ELF-1 (cell line): ENCODE measurements at places on chromosomes 5 and 9.

- no peak for DNase-seq
These were observed 37.7 kb upstream of the BARX1 start for GRCh38 chr9:93992830-93993229.

DNA sequence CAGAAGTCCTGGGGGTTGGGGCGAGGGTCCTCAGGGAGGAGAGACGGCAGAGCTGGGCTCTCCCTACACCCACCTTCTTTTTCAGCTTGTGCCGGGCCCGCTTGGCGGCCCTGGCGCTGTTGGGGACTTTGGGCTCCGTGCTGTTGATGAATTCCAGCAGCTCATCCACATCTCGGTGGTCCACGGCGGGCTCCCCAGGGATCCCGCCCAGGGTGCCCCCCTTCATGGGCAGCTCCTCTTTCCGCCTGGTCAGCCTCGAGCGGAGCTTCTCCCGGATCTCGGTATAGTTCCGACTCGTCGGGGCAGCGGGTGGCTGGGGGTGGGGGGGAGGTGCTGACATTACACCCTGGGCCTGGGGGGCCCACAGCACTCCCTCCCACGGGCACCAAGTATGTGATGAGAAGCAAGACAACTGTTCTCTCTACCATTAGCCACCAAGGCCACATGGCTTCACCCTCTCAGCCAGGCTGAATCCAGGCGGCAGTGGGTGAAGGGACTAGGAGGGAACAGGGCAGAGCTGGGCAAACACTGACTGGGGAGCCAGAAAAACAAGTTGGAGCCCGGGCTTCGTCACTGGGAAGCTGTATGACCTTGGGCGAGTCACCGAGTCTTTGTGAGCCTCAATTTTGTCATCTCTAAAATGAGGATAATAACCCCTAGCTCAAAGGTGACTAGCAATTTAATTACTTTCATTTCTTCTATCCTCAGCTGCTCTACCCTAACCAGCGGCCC is 14.6 kb upstream of the DDX41 start:
- no peak for DNase-seq

- no peak for DNase-seq
These were observed 66.4 kb upstream of the PIK3R1 start for GRCh38 chr5:68149189-68149588.

GRCh38 chr5:114065912-114066311 is 296.0 kb upstream of the KCNN2 start:
- no peak for DNase-seq

- no peak for DNase-seq
These were observed 240.6 kb upstream of the ADAMTSL1 start for GRCh38 chr9:18233311-18233710.

DNA sequence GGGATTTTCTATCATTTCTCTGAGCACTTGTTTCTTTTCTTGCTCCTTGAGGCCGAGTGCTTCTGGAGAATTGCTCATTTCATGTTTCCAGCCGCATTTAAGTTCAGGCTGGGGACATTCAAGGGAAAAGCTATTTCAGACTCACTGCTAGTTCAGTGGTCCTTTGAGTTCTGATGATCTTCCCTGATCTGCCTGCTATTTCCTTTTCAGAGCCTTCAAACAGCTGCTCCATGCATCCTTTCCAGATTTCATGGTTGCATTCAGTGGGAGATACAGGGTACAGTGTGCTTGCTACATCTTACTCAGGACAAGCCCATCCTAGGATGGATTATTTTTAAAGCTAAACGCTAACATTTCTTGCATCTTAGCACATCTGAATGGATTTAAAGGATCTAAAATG is 14.7 kb downstream of the NDUFS4 start:
- DNase-seq = no peak

DNA sequence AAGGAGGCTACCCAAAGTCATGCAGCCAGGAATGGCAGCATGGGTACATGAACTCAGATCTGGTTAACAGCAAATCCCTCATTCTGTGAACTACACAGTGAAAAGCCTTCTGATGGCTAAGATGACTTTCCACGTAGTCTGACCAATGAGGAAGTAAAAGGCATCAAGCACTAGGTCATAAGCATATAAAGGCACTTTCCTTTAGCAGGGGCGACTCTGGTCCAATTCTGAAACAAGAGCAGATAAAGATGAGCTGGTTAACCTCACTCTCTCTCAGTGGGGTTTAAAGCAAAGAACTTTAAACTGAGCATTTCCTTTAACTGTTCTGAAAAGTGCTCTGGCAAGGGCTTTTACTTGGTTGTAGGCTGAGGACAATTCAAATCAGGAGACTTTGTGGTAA is 21.1 kb downstream of the PSMB7 start:
- no peak for DNase-seq

DNA sequence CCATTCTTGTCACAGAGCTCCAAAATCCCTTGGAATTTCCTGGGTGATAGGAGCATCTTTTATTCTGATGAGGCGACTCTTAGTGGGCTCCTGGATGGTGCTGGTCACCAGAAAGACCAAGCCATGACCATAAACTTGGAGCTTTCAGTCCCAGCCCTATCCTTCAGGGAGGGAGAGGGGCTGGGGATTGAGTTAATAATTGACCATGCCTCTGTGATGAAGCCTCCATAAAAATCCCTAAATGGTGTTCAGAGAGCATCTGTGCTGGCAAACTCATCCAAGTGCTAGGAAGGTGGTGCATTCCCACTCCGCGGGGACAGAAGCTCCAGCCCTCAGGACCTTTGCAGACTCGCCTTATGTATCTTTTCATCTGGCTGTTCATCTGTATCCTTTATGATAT is 28.7 kb downstream of the MCCC2 start:
- DNase-seq = no peak

- no peak for DNase-seq
These were observed 22.1 kb downstream of the SARDH start for GRCh38 chr9:133715866-133716563.

GRCh38 chr5:74810915-74811314 is 43.9 kb downstream of the NSA2 start:
- no peak for DNase-seq

DNA sequence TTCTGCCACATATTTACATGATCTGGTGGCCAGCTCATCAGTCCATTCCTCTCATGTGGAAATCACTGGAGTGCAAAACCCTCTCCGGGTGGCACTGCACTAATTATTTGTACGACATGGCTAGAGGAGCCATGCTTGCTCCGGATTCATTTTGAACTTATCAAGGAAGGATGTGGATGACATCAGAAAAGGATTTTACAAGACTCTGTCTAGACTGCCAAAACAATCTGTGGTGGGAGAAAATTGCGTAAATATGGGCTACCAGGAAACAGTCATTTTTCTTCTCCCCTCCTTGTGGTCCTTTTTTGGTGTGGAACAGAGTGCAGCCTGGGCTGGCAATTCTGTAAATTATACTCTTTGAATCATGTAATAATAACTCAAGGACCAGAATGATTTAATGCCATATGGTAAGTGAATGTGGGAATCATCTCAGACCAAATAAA is 123.4 kb upstream of the IFNE start:
- no peak for DNase-seq

DNA sequence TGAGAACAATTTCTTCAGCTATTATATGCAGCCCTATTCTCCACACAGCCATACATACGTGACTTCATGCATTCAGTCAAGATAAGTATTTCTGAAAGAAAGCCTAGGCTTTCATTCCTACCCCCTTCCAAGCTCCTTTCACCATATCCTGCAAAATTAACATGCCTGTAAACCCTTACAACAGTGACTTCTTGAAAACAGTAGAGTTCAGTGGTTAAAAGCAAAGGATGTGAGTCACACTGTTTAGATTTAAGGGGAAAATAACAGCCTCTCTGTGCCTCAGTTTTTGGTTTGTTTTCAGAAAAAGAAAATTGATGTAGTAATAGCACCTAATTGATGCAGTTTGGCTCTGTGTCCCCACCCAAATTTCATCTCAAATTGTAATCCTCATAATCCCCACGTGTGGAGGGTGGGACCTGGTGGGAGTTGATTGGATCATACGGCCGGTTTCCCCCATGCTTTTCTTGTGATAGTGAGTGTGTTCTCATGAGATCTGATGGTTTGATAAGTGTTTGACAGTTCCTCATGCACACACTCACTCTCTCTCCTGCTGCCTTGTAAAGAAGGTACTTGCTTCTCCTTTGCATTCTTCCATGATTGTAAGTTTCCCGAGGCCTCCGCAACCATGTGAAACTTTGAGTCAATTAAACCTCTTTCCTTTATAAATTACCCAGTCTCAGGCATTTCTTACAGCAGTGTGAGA is 264.8 kb downstream of the CETN3 start:
- DNase-seq = no peak

GRCh38 chr5:40396317-40396716 is 283.4 kb upstream of the PTGER4 start:
- DNase-seq = no peak

DNA sequence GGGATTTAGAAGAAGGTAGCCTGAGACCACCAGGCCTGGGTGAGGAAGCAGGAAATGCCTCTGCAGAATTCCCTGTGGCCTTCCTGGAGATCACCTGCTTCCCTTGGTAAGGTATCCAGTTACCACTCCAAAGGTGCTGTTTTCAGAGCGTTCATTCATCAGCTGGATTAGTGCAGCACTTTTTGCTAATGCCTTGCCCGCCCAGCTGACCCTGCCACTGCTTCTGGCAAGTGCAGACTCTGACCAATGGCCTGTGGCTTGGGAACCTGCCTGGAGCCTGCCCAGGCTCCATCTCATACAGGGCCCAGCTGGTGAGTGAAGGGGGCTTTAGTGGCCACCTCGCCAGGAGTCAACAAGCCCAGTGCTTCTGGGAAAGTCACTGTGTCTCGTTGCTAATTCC is 48.6 kb downstream of the FOXI1 start:
- peak; percentile 44 for DNase-seq

GRCh38 chr5:16669776-16670175 is 53.0 kb upstream of the RETREG1 start:
- DNase-seq = no peak

GRCh38 chr5:138654281-138654867 is 79.2 kb upstream of the HSPA9 start:
- DNase-seq = peak; percentile 62

DNA sequence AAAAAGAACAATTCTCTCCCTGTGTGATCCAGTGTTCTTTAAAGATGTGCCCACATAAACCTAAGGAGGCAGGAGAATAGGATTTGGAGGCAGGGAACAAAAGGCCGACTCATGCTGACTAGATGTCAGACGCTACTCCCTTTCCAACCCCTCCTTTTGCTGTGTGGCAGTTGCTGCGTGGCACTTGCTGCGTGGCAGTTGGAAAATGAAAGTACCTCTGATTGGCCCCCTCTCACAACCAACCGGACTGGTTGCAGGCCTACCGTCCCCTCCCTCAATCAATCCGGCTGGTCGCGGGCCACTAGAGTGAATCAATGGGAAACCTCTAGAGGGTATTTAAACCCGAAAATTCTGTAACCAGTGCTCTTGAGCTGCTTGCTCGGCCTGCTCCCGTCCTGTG is 551.0 kb downstream of the KIF4B start:
- DNase-seq = no peak

- no peak for DNase-seq
These were observed 51.9 kb downstream of the ELL2 start for GRCh38 chr5:95909738-95910137.

DNA sequence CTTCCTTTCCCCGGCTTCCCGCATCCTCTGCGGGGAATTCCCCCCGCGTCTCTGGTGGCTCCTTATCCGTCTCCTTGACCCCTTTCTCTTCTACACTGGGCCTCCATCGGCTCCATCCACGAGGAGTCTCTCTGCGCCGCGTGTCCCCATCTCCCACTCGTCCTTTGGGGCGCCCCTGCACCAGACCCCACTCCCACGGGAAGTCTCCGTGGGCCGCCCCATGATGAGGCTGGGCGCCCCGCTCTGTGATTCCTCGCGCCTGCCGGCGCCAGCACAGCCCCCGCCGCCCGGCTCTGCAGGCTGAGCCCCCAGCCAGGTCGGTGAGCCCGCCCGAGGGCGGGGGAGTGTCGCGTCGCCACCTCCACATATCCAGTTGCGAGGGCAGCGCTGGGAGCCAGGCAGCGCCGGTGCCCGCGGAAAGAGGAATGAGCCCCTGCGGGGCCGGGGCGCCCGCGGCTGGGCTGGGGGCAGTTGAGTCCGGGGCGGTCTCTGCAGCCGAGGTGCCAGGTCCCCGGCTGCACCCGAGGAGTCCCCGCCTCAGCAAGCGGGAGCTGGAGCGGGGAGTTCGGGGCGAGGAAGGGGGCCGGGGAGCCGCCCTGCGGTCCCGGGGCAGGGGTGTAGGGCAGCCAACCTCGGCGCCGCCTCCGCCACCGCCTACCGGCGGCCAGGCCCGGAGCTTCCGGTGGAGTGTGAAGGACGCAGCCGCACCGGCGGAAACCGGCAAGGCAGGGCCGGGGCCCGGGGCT is 2.1 kb upstream of the TRAF1 start:
- peak; percentile 61 for DNase-seq

- DNase-seq = no peak
These were observed 153.4 kb upstream of the TLX3 start for GRCh38 chr5:171155621-171156020.
